Fibroblast of skin of left quadriceps (primary cell): ENCODE measurements at places on chromosomes 5 and 9.
A peak's percentile ranks its signal among the peaks of the same experiment; 100 is the strongest.

GRCh38 chr5:68329554-68330255 is 114.1 kb downstream of the PIK3R1 start:
- no peak for DNase-seq

DNA sequence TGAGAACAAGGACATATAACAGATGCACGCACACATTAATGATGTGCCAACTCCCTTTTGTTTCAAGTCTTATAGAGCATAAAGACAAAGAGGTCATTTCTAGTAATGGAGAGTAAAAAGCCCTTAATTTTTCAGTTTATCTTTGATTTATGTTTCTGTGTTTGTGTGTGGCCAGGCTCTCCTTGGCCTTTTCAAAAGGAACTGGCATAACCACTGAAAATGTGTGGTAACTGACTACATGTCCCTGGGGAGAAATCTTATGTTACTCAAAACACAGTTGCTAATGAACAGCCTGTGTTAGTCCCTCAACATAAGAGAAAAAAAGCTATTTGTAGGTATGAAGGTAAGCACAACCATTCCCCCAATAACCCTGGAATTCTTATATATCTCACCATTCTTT is 47.6 kb upstream of the SHOC1 start:
- DNase-seq: no peak

- DNase-seq: no peak
Measured at GRCh38 chr5:72479921-72480320, 27.3 kb downstream of the ZNF366 start.

- no peak for DNase-seq
Measured at GRCh38 chr5:77635067-77635916, 3.2 kb downstream of the OTP start.

DNA sequence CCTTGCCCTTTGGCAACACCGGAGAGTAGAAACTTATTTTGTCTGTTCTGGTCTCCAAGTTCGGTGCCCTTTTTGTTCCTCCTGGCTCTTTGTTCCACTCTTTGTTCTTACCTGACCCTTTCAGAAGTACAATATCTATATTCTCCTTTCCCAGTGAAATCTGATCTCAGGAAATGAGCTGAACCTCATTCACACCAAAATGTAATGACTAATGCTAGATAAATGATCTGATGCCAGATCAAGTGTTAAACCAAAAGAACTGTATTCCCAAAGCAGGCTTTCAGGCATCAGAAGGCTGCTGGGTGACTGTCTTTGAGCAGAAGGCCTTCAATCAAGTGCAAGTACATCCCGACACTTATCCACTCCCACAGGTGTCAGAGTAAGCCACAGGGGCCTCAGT is 156.4 kb downstream of the SPOCK1 start:
- no peak for DNase-seq

DNA sequence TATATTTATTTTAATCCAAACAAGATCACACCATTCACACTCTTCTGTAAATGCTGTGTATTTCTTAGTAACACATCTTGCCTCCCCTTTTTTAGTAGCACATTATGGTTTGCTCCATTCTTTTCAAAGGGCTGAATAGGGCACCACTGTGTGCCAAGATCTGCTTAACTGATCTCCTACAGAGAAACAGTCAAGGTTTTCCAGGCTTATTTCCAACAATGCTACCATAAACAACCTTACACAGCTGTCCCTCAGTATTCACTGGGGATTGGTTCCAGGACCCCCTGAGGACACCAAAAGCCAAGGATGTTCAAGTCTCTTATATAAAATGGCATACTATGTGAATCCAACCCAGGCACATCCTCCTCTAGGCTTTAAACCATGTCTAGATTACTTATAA is 16.5 kb downstream of the GOLM1 start:
- no peak for DNase-seq

- DNase-seq: no peak
Measured at GRCh38 chr5:158884827-158885518, 214.7 kb downstream of the EBF1 start.

DNA sequence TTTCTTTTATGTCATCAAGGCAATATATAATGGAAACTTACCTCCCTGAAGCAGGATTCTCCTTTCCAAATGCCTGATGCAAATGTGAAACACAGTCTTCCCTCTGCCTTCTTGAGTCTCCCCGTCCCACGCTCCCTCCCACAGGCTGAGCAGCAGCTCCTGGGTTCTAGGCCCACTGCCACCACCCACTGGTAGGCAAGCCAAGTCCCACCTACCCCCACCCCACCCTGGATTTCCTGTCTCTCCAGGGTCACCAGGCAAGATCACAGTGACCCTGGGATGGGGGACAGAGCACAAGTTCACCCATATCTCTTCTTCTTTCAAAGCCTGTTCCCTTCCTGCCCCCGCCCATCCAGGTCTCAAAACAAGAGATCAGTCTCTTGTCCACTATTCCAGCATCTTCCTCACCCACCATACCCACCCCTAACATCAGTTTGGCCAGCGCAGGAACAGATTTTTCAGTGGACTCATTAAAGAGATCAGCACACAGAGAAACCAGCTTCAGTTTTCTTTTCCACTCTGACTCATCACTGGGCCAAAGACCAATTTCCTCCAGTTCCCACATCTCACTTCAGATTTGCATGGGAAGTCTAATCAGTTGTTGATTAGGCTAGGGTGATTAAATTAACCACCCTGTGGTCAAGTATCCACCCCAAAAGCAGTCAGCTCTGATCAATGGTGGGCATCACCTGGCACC is 151.5 kb downstream of the ACTL7B start:
- DNase-seq: no peak

DNA sequence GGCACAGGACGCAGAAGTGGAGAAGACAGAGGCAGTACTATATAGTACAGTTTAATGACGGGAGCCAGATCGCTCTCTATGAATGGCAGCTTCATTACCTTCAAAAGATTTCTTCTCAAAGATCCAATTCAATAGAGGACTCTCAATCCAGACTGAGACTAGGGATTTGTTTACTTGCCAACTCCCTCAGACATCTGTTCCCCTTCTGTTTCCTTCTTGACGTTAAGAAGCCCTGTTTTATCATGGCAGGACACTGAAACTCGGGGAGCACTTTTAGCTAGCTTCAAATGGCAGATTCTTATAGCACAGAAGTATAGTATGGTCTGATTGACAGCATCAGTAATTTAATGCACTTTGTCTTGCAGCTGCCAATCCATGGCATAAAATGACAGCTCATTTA is 747.3 kb upstream of the C9orf72 start:
- no peak for DNase-seq

DNA sequence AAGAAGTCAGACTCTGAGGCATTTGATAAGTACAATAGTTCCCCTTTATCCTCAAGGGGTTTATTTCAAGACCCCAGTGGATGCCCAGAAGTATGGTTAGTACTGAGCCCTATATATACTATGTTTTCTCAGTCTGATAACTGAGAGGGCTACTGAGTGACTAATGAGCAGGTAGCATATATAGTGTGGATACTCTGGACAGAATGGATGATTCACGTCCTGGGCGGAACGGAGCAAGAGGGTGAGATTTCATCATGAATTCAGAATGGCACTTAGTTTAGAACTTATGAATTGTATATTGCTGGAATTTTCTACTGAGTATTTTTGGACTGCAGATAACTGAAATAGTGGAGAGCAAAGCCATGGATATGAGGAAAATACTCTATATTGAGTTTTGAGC is 457.6 kb downstream of the PLK2 start:
- DNase-seq: no peak

GRCh38 chr5:14809369-14810155 is 62.0 kb downstream of the ANKH start:
- DNase-seq: peak; percentile 40

- DNase-seq: no peak
Measured at GRCh38 chr5:59565551-59565950, 328.0 kb downstream of the PDE4D start.

GRCh38 chr9:124584631-124585030 is 77.4 kb upstream of the NR5A1 start:
- DNase-seq: no peak

DNA sequence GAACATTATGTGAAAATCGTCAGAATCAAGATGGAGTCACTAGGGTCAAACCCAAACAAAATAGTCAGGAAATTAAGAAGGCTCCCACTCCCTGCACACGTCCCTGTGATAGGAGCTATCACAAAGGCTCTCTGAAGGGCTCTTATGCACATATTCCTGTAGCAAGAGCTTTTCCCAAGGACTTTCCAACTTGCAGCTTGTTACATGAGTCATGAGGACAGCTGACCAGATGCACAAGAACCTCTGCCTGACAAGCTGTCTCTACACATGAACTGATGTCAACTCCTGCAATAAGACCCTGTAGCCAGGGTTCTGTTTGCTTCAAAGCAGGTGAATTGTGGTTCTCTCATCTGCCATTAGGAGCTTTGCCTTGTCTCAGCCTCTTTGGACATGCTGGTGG is 122.4 kb downstream of the OLFM1 start:
- DNase-seq: no peak

GRCh38 chr9:15231788-15232635 is 75.0 kb downstream of the TTC39B start:
- DNase-seq: no peak

- no peak for DNase-seq
Measured at GRCh38 chr5:2740051-2740875, 11.2 kb downstream of the IRX2 start.

DNA sequence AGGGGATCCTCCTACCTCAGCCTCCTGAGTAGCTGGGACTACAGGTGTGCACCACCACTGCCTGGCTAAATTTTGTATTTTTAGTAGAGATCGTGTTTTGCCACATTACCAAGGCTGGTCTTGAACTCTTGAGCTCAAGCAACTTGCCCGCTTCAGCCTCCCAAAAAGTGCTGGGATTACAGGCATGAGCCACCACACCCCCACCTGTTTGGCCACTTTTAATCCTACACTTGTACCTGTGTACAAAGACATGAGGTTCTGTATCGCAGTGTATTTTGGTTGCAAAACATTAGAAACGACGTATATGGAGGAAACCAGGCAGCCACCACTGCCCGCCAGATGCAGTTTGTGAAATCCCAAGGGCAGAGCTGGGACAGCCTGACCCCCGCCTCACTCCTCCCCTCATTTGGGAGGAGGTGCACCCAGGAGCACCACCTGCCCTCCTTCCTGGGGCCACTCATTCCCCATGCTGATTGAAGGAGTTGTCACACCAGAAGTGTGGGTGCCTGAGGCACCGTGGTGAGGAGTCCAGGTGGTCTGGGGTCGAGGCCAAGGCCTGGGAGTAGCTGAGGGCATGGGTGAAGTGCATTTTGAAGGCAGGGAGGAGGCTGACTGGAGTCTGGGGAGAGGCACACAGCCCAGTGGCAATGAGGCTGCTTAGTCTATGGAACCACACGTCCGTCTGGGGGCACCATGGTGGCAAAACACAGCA is 39.3 kb upstream of the OLFM1 start:
- DNase-seq: no peak

DNA sequence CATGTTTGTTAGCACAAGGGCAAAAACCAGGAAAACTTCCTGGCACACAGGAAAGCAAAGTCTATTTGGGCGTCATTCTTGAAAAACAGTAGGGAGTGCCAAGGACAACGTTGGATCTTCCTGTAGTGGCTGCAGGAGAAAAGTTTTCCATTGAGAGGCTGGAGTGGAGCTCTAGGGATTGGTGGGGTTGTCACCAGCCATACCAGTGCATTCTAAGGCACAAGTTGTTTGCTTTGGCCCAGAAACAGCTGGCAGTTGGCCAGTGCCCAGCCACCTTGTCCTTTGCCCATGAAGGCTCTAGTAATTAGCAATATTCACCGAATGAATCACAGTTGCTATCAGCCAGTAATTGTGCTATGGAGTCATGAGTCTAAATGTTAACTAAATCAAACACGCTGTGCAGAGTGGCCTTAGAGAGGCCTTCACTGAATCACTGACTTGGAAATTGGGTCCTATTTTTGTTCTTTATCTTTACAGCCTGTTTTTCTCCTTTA is 26.4 kb downstream of the TNFSF15 start:
- DNase-seq: no peak

GRCh38 chr9:112496074-112496722 is 9.6 kb downstream of the KIAA1958 start:
- DNase-seq: no peak

GRCh38 chr9:134939836-134940235 is 22.1 kb upstream of the FCN1 start:
- no peak for DNase-seq

DNA sequence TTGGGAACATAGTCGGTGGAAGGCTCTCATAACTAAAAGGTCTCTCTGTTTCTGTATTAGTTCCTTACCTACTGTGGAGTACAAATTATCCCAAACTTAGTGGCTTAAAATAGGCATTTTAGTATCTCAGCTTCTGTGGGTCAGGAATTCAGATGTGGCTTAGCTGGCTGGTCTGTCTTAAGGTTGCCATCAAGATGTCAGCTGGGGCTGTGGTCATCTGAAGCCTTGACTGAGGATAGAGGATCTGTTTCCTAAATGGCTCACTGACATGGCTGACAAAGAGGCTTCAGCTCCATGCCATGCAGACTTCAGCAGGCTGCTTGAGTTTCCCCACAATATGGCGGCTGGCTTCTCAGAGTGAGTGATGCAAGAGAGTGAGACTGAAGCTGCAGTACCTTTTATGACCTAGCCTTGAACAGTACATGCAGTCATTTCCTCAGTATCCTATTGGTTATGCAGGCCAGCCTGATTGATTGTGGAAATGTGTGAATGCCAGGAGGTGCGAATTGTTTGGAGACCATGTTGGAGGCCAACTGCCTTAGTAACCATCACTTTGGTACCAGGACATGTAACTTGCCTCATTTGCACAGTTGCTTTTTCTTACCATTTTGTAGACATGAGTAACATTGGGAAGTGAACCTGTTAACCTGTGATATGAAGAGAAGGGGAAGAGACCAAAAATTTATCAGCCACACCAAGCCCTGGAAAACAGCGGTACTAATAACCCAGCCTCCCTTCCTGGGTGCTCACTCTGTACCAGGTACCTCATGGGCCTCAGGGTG is 152.8 kb upstream of the IER5L start:
- DNase-seq: no peak

GRCh38 chr9:97936998-97937397 is 974 bp downstream of the HEMGN start:
- DNase-seq: no peak

DNA sequence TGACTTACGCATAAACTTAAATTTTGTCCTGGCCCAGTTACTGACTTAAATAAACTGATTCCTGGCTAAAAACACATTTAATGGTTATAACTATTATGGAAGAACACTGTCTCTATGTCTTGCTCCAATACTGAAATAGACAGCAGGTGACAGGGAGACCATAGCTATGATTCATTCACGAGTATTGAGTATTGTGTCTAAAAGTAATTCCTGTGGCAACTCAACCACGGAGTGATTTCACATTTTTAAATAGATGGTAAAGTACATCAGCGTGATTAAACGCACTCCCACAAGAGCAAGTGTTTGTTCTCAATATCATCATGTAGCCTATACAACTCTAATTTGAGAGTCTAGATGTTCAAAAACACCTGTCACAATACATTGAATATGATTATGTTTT is 35.9 kb upstream of the PCSK1 start:
- DNase-seq: no peak
